ENCODE measurements at places on chromosomes 16 and 17.

GRCh38 chr17:82039695-82040299, 2.3 kb upstream of the DCXR start:
- no peak for DNase-seq

DNA sequence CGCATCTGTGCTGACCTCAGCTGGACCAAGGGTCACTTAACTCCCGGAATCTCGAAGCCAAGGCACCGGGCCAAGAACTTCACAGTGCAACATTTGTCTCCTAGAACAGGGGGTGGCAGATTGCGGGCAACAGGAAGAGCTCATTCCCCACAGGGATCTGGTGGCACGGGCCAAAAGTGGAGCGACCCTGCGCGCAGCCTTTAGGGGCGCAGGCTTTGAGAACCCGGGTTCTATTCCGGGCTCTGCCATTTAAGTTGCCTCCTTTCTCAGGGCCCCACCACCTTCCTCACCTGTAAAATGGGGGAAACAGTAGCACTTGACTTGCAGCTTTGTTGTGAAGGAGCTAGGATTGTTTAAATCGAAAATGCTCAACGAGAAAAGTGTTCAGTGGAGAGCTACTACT, 651 bp downstream of the SHMT1 start:
- DNase-seq, result no peak

DNA sequence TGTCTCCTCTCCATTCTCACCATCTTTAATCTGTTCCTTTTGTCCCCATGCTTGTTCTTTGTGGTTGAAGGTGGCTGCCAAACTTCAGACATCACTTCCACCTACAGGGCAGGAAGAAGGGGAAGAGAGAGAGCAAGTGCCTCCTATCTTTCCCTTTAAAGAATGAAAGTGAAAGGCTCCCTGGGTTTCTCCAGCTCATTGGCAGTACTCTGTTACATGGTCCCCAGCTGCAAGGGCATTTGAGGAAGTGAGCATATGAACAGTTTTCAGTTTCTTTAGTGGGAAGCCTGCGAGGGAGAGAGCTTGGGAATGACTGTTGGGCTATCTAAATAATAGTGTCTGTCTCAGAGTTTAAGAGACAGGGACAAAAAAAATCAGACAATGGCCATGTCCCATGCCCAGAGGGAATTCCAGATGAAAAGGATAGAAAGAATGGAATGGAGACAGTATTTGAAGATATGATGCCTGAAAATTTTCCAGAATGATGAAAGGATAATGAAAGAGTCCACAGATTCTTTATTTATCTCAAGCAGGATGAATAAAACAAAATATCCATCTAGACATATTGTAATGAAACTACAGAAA, 159.9 kb downstream of the LGALS9B start:
- DNase-seq, result no peak

GRCh38 chr16:12010388-12011251, 34.1 kb downstream of the SNX29 start:
- no peak for DNase-seq
